ENCODE measurements at places on chromosomes 13 and 19. TPM values are rescaled to one million over a fixed set of nuclear protein-coding genes. Genes with fewer than 3 reads are reported as not detected.

SPACA4 gene
- total RNA-seq, result not detected

GARIN5B gene
- total RNA-seq, result not detected

CAB39L gene
- total RNA-seq, result 31.1 TPM

TMEM238 gene
- 41.9 TPM for total RNA-seq

KLF2 gene
- 24.8 TPM for total RNA-seq

TLE2 gene
- total RNA-seq, result 35.3 TPM

SPRED3 gene
- total RNA-seq, result 0.34 TPM

NEK3 gene
- total RNA-seq, result 11.1 TPM

NALCN gene
- 0.67 TPM for total RNA-seq

RNF126 gene
- total RNA-seq, result 133 TPM

LILRA2 gene
- total RNA-seq, result 0.93 TPM

TNNI3 gene
- not detected for total RNA-seq
